ENCODE measurements at places on chromosomes 2 and 18.

- DNase-seq: no peak
These were observed 357.2 kb upstream of the SALL3 start for GRCh38 chr18:78622251-78622906.

DNA sequence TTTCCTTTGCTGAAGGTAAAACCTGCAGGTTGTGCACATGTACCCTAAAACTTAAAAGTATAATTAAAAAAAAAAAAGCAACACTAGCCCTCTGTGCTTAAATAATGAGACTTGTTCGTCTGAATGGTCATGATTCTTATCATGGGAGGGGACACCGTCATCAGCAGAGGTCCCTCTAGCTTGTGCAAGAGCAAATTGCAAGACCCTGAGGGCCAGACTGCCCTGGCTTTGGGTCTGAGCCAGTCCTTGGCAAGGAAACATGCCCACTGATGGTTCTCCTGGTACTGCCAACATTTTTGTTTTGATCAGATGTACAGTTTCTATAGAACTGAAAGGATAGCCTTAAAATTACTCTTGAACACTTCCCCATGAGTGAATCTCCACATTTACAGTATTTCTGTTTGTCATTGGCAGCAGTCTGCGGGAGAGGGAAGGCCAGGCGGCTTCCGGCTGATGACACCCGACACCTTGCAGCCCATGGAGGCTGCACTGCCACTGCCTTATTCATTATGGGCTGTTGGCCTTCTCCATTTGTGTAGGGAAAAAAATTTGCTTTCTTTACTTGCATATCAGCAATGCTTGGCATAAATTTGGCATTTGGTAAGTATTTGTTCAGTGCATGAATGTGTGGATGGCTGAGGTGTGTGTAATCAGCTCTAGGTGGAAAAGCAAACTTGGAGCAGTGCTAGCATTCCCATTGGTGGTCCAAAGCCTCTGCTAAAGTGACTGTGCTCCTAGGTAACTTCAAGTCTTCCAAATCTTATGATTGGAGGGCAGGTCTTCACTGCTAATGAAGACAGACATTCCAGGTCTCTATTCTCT lies 161.6 kb upstream of the ALKAL2 start:
- no peak for DNase-seq

DNA sequence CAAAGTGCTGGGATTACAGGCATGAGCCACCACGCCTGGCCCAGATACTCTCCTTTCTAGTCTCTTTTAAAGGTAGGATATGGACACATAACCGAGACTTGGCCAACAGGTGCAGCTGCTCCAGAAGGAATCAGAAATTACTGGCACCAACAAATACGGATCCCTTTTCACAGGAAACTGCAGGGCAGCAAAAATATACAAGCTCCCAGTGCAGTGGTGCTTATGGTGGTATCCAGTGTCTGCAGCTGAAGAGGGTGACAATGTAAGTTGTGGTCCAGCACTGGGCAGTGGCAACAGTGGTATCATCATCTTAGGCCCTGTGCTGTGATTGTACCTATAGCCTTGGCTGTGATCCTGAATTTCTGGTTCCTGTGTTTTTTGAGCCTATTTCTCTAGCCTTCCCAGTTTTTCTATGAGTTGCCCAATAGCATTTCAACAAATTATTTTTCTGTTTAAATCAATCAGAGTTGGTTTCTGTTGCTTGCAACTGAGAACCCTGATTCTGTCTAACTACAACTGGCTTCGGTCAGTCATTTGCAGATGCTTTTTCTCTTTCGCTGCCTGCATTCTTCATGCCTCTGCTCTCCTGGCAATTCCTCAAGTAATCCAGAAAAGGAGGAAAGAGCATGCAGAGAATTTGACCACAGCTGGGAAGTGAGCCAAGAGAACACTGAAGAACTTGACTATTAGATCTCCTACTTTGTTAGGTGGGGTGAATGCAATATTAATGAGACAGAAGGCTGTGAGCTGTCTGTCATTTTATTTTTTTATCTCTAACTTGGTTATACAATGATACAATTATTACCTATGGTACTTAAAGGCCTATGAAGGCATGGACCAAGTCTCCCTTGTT lies 30.8 kb upstream of the EML4 start:
- DNase-seq: no peak

DNA sequence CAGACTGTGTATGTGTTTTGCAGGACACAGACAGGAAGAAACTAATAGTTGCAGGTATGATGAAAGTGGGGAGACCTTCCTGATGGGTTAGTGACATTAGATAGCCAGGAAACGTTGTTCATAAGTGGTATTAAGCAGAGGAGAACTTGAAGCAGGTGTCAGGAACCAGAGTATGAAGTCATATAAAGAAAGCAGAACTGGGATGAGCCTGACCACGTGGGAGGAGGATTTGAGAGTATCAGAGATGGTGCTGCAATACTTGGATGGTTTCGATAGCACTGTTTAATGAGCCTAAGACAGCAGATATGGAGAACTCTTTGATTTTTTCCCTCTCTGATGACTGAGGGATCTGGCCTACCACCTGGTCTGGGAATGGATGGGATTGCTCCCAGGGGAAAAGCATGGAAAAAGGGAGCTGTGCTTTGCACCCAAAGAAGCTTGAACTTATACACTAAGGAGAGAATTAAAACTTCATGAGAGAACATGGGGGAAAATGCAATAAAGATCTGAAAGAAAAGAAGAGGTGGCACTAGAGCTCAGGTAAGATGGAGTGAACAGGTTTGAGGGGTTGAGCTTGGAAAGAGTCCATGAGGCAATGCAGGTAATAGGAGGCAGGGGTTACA lies 226.0 kb upstream of the LRRTM1 start:
- no peak for DNase-seq

DNA sequence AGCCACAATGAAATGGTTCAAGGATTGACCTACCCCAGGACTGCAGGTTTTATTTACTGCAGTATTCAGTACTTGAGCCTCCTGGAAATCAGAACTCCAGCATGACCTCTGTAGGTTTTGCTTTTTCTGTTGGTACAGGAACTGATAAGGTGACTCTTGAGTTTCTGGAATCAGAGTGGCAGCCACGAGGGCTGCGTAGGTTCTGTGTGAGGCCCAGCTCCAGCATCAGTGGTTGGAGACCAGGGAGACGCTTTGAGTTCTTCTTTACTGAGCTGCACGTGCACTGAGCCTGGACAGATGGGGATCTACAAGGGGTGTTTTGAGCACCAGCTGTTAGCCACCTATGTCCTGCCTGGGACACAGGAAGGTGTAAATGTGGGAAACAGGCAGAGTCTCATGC lies 222.7 kb upstream of the EPAS1 start:
- no peak for DNase-seq

GRCh38 chr2:177808984-177809809 lies 263.4 kb downstream of the PDE11A start:
- no peak for DNase-seq

GRCh38 chr2:100327742-100328141 lies 5.4 kb upstream of the LONRF2 start:
- DNase-seq: no peak

GRCh38 chr2:176380341-176380740 lies 111.1 kb downstream of the MTX2 start:
- no peak for DNase-seq

DNA sequence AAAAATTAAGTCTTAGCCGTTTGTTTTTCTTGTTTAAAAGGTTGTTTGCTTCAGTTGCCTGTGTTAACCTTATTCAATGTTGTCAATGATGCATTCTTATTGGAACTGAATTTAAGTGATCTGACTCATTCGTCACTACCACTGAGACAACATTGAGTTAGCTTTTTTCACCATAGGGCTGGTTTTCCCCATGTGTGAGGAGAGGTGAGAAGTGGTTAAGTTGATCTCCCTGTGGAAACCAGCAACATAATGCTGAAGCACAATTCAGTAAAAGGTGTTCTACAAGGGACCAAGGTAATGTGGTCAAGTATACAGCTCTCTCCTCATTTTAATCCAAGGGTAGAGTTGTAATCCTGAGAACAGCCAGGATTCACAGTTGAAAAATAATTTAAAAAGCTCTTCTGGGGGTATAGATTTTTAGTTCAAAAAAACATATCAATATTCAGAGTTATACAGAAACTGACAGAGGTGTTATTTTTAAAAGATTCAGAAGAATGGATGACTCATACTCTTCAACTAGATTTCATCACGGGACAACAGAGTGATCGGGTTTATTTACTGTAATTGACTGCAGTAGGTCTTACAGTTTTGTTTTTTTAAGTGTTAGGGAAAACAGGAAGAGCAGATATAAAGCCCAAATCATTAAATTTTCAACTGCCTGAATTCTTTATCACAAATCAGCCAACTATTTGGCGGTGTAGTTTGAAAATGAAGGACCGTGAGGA lies 12.6 kb downstream of the NOP58 start:
- no peak for DNase-seq

DNA sequence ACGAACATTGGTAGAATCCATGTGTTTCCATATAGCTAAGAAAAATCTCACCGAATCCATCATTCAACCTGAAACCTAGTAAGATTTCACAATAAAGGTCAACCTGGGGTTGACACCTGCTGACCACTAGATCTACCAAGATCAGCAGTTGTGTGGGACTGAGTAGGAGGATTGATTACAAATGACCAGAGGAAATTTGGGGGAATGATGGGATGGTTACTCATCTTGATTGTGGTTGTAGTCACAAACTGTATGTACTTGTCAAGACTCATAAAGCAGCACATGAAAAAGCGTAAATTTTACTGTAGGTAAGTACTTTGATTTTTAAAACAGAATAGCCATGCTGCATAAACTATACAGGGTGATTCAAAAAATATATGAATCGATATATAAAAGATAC lies 14.7 kb downstream of the DAPL1 start:
- DNase-seq: no peak

- DNase-seq: no peak
These were observed 112.1 kb upstream of the MGAT5 start for GRCh38 chr2:134141598-134142340.

DNA sequence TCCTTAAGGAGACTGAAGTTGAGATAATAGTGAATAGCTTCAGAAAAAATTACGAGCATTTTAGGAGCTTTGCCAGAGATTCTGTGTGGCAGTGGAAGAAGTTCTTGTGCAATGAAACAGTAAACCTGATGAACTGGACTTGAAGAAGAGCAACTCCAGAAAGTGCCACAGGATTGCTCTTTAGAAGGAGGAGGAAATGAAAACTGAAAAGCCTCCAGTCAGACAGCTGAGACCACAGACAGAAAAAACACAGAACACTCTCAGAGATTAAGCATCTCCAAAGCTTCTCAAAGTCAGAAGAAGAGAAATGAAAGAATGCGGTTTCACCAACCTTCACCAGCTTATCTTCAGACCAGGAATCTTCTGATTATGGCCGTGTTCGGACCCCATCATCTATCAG lies 329.7 kb upstream of the CNTNAP5 start:
- DNase-seq: no peak

DNA sequence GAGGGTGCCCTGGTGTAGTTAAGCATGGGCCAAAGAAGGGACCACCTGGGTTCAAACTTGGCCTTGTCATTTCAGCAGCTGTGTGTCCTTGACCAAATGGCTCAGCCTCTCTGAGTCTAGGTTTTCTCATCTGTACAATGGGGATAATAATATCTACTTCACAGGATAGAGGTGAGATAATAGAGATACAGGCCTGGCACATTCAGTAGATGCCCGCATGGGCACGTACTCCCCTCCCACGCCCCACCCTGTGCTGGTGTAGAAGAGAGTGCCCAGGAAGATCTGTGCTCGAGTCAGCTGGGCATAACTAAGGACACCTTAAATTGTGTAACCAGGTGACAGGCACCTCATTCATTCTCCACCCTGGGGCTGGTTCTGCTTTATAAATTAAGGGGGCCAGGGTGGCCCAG lies 8.4 kb upstream of the TMEM185B start:
- no peak for DNase-seq

DNA sequence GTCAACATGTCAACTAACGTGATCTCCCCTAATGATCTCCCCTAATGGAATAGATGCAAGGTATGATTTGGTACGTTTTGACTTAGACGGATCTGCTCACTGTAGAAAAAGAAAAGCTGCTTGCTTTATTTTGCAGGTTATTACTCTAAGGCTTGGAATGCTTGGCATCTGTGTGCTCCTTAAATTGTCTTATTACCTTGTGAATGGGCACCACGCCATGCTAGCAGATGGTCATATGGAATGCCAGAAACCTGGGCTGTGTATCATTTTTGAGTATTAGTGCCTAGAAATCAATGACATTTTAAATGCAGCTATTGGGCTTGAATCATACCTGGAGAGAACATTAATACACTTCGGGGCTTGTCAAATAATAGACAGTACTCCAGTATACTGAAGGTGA lies 16.5 kb upstream of the FIGN start:
- no peak for DNase-seq

DNA sequence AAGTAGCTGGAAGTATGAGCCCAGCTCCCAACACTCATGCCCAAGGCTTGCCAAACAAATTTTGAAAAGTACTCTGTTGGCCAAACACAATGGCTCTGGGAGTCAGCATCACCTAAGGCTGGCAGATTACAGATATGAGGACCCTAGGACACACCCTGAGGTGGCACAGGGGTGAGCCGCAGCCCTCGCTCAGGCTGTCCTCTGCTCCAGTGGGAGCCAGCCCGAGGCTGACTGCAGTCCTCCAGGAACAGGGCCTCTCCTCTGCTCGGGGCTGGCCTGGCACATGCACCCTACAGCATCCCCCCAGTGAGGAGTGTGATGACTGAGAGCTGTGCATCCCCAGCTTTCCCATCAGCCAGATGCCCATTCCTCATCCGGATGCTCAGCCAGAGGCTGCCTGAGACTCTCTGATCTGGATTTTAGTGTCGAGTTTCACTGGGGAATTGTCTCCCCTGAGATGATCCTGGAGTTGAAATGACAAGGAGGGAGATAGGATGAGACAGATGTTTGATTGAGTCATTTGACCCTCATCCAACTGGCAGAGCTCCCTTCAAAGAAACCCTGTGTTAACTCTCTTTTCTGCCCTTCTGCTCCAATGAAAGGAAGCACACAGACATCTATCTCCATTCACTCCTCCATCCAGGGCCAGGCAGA lies 269.3 kb upstream of the NCKAP5 start:
- no peak for DNase-seq

DNA sequence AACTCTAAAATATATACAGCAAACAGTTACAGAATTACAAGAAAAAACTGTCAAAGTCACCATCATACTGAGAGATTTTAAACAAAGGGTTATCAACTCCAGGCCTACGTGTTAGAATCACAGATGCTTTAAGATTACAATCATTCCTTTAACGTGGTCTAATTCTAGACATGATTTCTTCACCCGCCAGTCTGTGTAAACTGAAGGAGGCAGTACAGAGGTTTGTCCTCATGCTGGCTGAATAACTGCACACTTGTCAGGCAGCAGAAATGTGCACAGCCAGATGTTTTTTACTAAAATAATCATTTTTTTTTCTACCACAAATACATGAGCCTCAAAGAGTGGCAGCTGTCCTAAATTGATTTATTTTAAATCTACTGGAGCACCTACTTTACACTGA lies 15.5 kb upstream of the NEURL3 start:
- no peak for DNase-seq
